ENCODE measurements at places on chromosomes 2 and 18. TPM values are rescaled to one million over a fixed set of nuclear protein-coding genes. Genes with fewer than 3 reads are reported as not detected.

The FNDC4 gene
- not detected for total RNA-seq

The ARMC9 gene
- total RNA-seq = 0.92 TPM

The HADHB gene
- 63.5 TPM for total RNA-seq

The LAMA3 gene
- total RNA-seq = 0.63 TPM

The UPP2 gene
- total RNA-seq = not detected

The ALK gene
- total RNA-seq = not detected

The PREB gene
- total RNA-seq = 66.5 TPM

The TRMT61B gene
- total RNA-seq = 15.5 TPM

The ANKRD53 gene
- total RNA-seq = not detected

- no peak for DNase-seq
Observed at GRCh38 chr18:35024965-35025364, 16.2 kb upstream of the MAPRE2 start.

GRCh38 chr2:50785816-50786215 is 246.1 kb downstream of the NRXN1 start:
- DNase-seq = no peak

DNA sequence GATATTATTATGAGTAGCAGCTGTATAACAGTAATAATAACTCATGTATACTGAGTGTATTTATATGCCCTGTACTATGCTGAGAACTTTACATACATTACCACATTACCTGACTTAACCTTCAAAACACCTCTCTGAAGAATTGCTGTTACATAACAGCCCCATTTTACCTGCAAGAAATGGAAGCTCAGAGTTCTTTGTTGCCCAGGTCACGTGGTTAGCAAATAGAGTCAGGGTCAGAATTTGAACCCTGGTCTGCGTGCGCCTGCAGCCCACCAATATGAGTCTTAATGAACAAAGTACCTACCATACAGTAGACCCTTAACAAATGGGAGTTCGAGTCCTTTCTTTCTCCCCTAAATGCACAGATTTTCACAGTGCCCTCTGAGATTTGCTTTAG is 101.9 kb downstream of the MCFD2 start:
- no peak for DNase-seq

DNA sequence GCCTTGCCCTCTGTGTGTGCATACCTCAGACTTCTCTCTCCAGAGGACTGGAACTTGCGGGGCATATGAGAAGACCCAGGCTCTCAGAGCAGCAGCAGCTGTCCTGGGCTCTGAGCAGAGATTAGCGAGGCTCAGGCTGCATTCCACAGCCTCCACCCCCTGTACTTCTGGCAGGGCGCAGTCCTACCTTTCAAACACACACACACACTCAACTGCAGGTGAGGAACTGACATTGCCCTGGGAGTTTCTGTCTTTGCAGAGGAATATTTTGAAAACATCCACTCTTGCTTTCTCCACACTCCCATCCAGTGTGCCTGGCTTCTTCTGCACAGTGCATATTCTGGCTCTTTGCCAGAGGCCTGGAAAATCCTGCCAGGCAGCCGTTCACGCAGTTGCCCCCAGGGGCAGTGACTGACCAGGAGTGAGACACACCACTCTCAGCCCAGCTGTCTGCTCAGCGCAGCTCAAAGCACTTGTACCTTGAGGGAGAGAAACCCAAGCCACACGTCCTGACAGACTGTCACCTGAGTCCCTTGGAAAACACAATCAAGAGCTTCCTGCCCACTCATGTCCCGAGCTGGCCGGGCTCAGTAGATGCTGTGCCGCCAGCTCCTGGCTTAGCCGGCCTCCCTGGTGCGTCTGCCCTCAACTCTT is 460.8 kb downstream of the RNF144A start:
- no peak for DNase-seq

- peak; percentile 41 for DNase-seq
Observed at GRCh38 chr2:109057686-109058085, 68.7 kb upstream of the EDAR start.

DNA sequence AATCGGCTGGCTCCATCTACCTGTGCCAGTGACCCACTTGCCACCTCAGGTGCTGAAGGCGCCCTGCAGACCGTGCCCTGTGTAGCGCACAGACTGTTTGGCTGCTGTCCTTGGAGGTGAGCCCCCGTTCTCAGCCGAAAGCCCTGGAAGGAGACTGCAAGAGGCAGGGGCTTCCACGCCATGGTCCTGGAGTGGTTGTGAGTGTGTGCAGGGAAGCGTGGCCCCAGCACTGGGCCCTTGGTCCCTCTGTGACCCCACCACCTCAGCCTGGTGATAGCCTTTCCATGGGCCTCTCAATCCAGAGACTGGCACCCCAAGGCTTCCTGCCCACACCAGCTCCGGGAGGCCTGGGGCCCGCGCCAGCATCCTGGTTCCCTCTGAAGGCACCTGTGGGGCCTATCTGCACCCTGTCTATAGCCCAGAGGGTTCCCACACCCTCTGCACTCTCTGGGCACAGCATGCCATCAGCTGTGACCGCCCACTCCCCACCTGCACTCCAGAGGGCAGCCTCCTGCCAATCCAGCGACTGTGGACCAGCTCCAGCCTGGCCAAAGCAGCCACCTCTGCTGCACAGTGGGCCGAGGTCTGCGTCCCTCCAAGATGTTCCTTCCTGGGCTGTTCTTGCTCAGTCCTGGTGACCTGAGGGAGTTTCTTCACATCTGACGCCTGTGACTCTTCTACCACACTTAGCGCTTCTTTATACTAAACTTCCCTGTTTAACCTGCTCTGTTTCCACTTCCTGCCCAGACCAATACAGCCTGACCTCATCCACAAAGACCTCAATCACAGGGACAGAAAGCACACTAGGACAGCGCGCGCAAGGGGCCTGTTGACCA is 109.5 kb downstream of the EIPR1 start:
- no peak for DNase-seq

GRCh38 chr2:150267651-150268415 is 219.6 kb downstream of the RND3 start:
- no peak for DNase-seq

- peak; percentile 44 for DNase-seq
Observed at GRCh38 chr2:74186038-74186437, 7.4 kb upstream of the MOB1A start.

DNA sequence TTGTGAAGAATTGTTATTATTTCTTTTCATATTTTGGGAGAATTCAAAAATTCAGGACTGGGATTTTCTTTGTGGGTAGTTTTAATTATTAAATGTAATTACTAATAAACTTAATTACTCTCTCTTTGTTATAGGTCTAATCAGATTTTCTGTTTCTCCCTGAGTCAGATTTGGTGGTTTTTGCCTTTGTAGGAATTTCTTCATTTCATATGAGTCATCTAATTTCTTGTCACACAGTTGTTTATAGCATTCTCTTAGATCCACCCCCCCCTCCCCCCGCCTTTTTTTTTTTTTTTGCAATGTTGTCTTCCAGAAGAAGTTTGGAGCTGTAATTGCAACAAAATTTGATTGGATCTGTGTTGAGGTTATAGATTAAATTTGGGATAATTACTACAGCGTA is 26.0 kb upstream of the GALR1 start:
- DNase-seq = no peak

- no peak for DNase-seq
Observed at GRCh38 chr2:105573910-105574655, 170.6 kb upstream of the NCK2 start.

GRCh38 chr2:181806039-181806392 is 85.5 kb upstream of the ITPRID2 start:
- no peak for DNase-seq

DNA sequence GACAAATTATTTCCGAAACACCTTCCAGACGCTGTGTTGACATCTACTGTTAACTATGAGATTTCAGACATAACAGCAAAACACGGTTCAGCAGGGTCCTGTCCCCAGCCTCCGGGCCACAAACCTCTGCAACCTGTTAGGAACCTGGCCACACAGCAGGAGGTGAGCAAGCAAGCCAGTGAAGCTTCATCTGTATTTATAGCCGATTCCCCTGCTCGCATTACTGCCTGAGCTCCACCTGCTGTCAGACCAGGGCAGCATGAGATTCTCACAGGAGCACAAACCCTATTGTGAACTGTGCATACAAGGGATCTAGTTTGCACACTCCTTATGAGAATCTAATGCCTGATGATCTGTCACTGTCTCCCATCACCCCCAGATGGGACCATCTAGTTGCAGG is 31.1 kb downstream of the NDUFA10 start:
- no peak for DNase-seq

DNA sequence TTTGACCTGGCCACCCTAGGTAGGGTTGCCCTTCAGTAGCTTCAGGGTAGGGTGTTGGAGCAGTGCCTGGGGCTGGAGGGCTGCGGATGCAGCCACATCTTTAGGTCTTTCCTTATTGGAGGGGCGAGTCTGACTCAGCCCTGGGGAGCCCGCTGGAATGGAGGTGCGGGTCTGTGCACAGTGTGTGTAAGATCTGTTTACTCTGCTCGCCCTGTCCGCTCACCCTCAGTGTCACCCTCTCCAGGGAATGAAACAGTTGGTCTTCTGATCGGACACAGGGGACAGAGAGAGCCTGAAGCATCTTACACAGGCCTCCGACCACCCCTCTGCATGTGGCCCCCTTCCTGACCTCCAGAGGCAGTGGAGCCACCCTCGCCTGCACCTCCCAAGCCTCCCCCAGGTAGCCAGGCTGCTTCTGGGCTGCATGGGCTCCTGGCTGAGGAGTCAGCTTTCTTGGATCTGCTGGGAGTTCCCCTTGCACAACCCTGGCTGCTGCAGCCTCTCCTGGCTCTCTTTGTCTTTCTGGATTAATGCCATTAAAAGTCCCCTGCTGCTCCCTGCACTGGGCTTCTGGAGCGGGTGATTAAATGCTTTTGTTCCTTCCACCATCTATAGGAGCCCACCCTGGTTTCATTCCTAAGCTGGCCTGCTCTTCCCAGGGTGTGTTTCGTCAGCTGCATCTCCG is 82.6 kb downstream of the ASB1 start:
- no peak for DNase-seq

DNA sequence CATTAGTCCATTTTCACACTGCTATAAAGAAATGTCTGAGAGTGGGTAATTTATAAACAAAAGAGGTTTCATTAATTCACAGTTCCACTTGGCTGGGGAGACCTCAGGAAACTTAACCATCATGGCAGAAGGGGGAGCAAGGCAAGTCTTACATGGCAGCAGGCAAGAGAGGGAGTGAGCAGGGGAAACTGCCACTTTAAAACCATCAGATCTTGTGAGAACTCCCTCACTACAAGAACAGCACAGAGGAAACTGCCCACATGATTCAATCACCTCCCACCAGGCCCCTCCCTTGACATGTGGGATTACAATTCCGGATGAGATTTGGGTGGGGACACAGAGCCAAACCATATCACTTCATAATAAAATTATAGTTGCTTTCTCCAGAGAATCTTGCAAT is 365.5 kb upstream of the ID2 start:
- DNase-seq = no peak

- DNase-seq = no peak
Observed at GRCh38 chr2:40535972-40536371, 84.1 kb upstream of the SLC8A1 start.

- no peak for DNase-seq
Observed at GRCh38 chr2:49113046-49113445, 41.3 kb downstream of the FSHR start.

DNA sequence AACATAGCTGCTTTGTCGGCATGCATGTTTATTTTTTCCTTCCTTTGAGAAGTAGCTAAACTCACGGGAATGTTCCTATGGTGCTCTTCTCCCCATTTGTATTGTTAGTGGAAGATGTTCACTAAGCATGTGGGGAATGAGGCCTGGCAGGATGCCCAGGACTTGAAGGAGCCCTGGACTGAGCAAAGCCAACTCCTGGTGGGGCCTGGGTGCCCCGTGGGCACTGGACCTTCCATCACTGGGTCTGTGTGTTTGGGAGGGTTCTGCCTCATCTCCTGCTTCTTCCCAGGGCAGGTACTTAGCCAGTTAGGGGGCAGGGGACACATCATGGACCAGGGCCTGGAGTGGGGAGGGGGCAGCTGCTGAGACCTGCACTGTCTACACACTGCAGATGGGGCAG is 49.3 kb downstream of the ACAA2 start:
- no peak for DNase-seq

Data from activated CD8-positive, alpha-beta T cell treated with anti-CD3 and anti-CD28 coated beads, Interleukin-2, amount 10 ng/mL, durations not matched to agents 7 days and 5 days (primary cell).